ENCODE measurements at places on chromosomes 13 and 19.

- no peak for DNase-seq
Measured at GRCh38 chr13:48770372-48770771, 116.6 kb downstream of the CYSLTR2 start.

DNA sequence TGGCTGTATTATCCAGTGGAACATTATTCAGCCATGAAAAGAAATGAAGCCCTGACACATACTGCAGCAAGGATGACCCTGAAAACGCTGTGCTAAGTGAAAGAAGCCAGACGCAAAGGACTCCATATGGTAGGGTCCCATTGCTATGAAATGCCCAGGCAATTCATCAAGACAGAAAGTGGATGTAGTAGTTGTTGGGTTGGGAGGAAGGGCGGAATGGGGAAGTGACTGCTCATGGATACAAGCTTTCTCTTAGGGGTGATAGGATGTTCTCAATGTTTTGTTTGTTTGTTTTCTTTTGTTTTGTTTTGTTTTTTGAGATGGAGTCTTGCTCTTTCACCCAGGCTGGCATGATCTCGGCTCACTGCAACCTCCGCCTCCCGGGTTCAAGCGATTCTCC lies 11.1 kb upstream of the CEACAM16 start:
- DNase-seq = no peak

DNA sequence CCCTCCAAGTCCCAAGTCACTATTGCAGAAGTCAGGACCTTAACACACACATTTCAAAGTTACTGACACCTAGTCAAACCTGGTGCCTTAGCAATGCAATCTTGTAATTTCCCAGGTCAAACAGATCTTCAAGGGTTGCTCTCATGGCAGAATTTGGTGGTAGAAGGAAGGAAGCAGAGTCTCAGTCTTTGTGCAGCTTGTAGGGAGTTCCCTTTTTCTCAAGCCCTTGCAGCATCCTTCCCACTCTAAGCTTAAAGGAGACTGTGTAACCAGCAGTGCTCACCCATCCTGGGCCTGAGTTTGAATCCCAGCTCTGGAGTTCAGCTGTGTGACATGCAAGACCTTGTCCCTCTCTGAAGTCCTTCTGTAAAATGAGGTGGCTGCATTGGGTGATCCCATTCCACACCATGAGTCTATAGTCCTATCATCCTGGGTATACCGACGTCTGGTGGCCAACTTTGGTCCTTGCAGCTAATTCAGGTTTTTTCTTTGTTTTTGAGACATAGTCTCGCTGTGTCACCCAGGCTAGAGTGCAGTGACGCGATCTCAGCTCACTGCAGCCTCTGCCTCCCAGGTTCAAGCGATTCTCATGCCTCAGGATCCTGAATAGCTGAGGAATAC lies 9.8 kb downstream of the SIGLEC10 start:
- peak; percentile 63 for DNase-seq

DNA sequence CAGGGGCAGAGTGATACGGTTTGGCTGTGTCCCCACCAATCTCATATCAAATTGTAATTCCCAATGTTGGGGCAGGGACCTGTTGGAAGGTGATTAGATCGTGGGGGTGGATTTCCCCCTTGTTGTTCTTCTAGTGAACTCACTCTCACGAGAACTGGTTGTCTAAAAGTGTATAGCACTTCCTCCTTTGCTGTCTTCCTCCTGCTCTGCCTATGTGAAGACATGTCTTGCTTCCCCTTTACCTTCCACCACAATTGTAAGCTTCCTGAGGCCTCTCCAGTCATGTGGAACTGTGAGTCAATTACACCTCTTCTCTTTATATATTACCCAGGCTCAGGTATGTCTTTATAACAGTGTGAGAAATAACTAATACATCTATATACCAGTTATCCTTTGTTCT lies 706.4 kb upstream of the KLHL1 start:
- DNase-seq = no peak

- DNase-seq = no peak
Measured at GRCh38 chr13:38879278-38879677, 111.4 kb downstream of the STOML3 start.

DNA sequence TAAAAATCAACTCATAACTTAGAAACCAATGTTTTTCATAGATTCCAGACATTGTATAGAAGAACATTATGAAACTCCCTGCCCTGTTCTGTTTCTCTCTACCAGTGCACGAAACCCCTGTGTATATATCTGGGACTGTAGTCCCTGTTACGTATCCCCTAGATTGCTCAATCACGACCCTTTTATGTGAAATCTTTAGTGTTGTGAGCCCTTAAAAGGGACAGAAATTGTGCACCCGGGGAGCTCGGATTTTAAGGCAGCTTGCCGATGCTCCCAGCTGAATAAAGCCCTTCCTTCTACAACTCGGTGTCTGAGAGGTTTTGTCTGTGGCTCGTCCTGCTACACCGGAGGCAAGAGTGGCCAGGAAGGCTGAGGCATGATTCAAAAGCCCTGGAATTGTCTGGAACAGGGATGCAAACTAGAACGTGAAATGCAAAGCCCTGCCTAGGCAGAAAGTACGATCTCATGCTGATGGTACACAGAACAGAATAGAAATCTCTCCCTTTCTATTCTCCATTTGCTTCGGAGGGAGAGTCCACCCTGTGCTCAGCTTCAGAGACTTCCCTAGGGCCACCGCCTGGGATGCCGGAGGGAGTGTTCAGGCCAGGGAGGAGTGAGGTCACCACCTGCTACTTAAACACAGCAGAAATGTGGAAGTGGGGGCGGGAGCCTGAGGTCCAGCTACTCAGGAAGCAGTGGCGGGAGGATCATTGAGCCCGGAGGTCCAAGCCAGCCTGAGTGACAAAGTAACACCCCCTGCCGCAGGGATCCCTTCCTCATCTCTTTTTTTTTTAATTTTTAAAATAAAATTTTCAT lies 758 bp upstream of the ZNF888 start:
- peak; percentile 59 for DNase-seq

Measured in PC-3 (cell line).